ENCODE measurements at places on chromosomes 7 and 10. TPM values are rescaled to one million over a fixed set of nuclear protein-coding genes. Genes with fewer than 3 reads are reported as not detected.

Gene GIMAP6
- not detected for total RNA-seq

Gene EVX1
- not detected for total RNA-seq

Gene IFIT1B
- not detected for total RNA-seq

Gene RET
- 0.22 TPM for total RNA-seq

Gene CYP26C1
- not detected for total RNA-seq

Gene SPDYE17
- not detected for total RNA-seq

Gene UROS
- total RNA-seq = 56.1 TPM

Gene GDF10
- total RNA-seq = not detected

Gene TEX36
- total RNA-seq = not detected

Gene NRAP
- not detected for total RNA-seq

Gene CPA2
- total RNA-seq = not detected

Gene NKX2-3
- total RNA-seq = not detected

Gene CHN2
- total RNA-seq = 0.29 TPM

Gene FAM25A
- total RNA-seq = not detected

Gene SFTPA1
- not detected for total RNA-seq

Gene GPNMB
- total RNA-seq = 93.1 TPM

Gene NCF1
- total RNA-seq = 0.29 TPM

Gene ZNF107
- total RNA-seq = 0.66 TPM

Gene PRKAR1B
- 35.5 TPM for total RNA-seq

Gene TMEM196
- total RNA-seq = not detected

Gene GDF2
- total RNA-seq = 0.14 TPM

Gene SMC3
- total RNA-seq = 21.3 TPM

Gene EPHB6
- total RNA-seq = 2.4 TPM

Gene MTPN
- total RNA-seq = 74.8 TPM

Data from placental pericyte (primary cell).